ENCODE measurements at places on chromosomes 12 and 14.

DNA sequence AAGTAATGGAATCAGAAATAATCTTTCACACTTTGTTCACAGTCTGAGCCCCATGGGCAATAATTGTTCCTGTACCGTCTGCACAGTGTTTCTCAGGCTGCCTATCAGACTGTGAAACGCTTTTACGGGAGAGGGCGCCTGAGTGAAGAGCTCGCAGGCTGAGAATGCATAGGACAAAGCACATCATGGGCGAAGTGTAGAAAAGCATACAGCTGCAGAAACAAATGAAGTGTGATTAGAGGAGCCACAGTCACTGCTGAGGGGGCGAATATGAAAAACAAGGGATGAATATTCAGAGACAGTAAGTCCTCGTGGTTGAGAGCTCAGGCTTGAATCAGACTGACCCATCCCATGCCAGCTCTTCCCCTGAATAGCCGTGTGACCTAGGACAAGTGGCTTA lies 438.4 kb upstream of the DCN start:
- no peak for DNase-seq

- no peak for DNase-seq
Observed at GRCh38 chr12:89382328-89382727, 30.0 kb upstream of the DUSP6 start.

- no peak for DNase-seq
Observed at GRCh38 chr12:15486859-15487258, 164.6 kb downstream of the PTPRO start.

GRCh38 chr14:53147208-53147607 lies 5.9 kb downstream of the DDHD1 start:
- DNase-seq: no peak

- DNase-seq: no peak
Observed at GRCh38 chr14:77485901-77486678, 12.5 kb downstream of the ISM2 start.

DNA sequence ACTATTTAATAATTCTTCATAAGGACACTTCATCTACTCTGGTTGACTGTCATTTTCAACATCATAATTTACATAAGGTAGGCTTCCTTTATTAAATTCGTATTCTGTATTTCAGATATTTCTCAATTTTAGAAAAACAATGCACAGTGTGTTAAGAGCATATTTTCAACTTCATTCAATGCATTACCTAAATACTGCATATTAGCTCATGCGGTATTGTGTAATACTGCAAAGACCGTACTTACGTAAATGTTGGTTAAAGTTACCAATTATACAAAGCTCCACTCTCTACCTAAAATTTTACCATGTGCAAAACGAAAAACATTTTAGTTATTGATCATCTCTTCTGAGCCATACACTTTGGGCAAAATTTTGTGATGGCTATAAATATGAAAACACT lies 62.8 kb downstream of the EXOC5 start:
- no peak for DNase-seq

DNA sequence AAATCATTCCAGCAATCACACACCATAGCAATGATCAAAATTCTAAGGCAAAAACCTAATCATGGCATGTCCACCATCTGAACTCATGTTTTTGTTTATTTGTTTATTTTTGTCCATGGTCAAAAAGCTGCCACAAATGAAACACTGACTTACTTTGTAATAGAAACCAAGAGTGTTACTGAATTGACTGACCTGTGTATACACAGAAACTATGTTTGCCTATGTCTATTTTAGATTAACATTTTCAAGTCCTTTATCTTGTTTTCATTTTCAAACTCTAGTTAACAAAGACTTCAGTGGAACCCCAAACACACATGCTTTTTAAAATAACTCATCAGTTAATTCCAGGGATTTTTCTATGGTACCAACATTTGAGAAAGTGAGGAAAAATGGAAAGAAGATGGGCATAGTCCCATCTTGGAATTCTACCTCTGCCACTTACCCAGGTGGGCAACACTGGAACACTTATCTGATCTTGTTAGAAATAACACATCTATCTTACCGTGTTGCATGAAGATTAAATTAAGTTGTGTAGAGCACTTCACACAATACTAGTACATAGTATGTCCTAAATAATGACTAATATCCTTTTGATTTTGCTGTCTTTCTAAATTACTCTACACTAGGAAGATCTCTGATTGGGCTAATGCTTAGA lies 6.4 kb downstream of the LUM start:
- DNase-seq: no peak

GRCh38 chr14:74568380-74568649 lies 43.7 kb downstream of the LTBP2 start:
- no peak for DNase-seq

- no peak for DNase-seq
Observed at GRCh38 chr14:69863083-69863482, 16.1 kb upstream of the SMOC1 start.

DNA sequence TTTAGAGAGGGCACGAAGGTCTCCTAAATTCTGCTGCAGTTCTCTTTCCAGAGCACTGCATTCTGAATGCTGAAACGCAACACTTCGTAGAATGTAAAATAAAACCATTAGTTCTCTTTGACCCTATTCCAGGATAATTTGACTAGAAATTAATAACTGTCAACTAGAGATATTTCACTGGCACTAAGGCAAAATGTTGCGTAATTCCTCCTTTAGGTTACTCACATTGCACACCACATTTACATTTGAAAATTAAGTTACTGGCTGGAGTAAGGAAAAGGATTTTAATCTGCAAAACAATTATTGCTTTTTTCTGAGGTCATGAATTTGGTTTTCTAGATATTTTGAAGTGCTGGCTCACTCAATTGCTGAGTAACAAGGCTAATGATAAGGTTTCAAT lies 58.0 kb upstream of the TRHDE start:
- DNase-seq: no peak

GRCh38 chr12:43827093-43827492 lies 8.8 kb upstream of the TMEM117 start:
- DNase-seq: no peak

GRCh38 chr12:106386813-106387535 lies 29.4 kb downstream of the POLR3B start:
- no peak for DNase-seq

- no peak for DNase-seq
Observed at GRCh38 chr14:68403191-68404145, 389.4 kb downstream of the ZFP36L1 start.

DNA sequence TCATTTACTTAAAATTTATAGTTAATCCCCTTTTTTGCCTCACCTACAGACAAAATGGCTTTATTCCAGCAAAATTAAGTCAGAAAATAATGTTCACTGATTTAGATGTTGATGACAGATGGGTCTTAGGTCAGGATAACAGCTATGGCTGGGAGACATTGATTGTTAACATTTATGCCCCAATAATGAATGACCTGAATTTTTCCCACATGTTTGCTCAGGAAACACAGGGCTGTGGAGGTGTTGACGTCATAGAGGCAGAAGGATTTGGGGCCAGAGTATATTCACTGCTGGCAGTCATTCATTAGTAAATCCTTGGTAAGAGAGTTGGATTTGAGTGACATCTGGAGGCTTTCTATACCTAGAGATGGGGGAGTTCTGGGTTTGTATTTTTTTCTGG lies 121.3 kb downstream of the PDE3A start:
- DNase-seq: no peak

- DNase-seq: no peak
Observed at GRCh38 chr12:78403681-78404080, 460.9 kb upstream of the SYT1 start.

- no peak for DNase-seq
Observed at GRCh38 chr12:68349921-68350606, 17.9 kb upstream of the MDM1 start.

- no peak for DNase-seq
Observed at GRCh38 chr14:102220031-102220430, 80.3 kb downstream of the WDR20 start.

DNA sequence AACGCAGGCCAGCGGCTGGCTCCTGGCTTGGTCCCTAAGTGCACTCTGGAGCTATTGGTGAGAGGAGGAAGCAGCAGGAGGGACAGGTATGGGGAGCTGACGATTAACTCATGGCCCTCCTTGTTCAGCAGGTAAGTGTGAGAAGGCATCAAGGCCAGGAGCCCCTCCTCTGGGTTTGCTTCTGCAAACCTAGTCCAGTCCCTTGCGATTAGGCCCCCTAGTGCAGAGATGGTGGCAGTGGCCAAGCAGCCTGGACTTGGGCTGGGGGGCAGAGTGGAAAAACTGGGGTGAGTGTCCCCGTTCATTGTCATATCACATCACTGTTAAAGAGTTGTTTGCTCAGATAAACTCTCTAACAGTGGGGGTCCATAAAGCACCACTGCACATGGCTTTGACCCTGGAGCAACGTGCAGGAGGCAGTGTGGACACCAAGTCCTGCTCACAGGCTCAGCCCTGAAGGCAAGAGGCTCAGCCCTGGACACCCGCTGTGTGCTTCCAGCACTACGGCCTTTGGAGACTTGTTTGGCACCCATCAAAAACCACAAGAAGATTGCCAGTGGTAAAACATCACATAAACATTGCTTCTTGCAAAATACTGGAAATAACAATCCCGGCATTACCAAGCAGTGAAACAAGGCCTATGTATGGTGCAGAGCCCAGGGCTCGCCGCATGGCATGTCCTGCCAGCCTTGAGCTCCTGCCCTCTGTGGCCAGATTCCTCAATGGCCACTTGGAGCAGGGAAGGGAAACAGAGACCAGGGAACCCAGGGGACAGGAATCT lies 184.3 kb upstream of the RTL1 start:
- DNase-seq: no peak

- no peak for DNase-seq
Observed at GRCh38 chr12:93737457-93738198, 60.5 kb downstream of the CRADD start.
